ENCODE measurements at places on chromosomes 4 and X.

DNA sequence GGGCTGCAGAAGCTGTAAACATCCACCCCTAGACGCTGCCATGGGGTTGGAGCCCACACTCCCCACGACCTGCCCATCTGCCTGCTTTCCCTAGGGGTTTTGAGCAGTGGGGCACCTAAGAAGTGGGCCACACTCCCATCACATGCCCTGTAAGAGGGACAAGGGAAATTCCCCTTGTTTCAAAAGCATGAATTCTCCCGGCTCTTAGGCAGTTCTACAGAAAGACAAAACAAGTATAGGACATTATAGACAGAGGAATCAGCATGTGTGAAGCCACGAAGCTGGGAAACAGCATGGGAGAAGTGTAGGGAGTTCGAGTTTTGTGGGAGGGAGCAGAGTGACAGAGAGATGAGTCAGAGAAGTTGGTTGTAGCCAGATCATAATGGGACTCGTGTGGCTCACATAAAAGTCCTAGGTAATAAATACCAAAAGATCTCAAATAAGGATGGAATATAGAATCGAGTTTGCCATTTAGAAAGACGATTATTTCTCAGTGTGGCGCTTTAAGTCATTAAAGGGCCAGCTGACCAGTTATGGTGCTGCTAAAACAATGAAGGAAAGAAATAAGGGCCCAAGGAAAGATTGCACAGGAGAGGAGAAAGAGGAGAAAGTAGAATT is 23.9 kb downstream of the APOO start:
- DNase-seq, result no peak

DNA sequence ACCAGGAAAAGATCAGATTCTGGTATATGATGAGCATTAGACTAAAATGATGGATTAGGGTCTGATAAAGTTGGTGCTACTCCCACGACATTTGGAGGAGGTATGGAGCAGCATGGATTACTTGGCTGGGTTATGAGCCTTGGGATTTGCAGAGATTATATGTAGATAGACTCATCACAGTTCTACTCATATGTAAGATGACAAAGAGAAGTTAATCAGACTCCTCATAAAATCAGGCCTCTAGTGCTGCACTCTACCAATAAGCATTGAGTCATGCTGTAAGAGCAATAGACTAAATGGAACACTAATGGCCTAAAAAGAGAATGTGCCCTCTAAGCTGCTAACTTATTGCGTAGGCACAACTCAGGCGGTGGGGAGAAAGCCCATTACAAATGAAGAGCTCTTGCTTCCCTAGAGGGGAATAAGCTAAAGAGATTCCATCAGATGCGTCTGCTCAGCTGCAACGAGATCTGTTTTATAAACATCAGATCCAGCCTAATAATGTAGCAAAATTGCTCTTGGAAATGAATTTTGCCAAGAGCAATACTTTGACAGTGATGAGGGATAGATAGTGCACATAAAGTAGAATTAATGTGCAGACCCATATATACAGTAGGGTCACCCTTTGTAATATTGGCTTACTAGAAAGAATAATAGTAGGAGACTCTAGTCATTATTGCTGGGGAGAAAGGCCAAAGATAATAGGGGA is 17.5 kb downstream of the LIAS start:
- DNase-seq, result no peak

- DNase-seq, result no peak
Measured at GRCh38 chr4:84920617-84921016, 45.9 kb downstream of the WDFY3 start.

DNA sequence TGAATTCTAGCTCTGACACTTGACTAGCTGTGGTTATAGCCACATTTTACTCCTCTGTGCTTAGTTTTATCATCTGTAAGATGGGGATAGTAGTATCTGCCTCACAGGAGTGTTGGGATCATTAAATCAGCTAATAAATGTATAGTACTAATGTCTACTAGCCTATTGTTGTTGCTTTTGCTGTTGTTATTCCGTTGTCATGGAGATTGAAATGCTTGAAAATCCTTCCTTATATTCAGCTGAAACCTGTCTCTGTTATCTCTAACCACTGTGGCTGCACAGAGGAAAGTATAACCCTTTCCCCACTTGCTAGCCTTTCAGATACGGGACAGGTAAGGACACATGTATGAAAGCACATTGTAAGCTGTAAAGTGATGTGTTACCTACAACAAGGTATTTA is 33.9 kb downstream of the CLCN5 start:
- no peak for DNase-seq

- DNase-seq, result no peak
Measured at GRCh38 chrX:68686097-68686977, 38.9 kb downstream of the STARD8 start.

GRCh38 chr4:24583451-24584210 is 723 bp downstream of the DHX15 start:
- DNase-seq, result peak; percentile 4

DNA sequence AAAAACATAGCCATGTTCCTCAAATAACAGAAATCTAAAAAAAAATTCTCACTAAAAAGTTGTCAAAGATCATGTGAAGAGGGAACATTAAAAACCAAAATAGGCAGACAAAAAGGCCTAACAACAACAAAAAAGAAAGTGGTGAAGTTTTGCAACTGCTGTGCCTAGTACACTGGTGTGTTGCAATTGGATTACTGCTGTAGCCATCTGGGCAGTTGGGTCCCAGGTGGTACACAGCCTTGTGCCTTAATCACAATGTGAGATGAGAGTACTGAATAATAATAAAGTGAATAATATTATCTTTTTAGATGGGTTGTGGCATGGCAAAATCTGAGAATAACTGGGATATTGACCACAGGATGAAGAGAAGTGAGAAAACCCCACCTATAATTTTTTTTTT is 12.0 kb downstream of the C4orf54 start:
- DNase-seq, result no peak

GRCh38 chrX:9471571-9471985 is 6.7 kb downstream of the TBL1X start:
- DNase-seq, result no peak

DNA sequence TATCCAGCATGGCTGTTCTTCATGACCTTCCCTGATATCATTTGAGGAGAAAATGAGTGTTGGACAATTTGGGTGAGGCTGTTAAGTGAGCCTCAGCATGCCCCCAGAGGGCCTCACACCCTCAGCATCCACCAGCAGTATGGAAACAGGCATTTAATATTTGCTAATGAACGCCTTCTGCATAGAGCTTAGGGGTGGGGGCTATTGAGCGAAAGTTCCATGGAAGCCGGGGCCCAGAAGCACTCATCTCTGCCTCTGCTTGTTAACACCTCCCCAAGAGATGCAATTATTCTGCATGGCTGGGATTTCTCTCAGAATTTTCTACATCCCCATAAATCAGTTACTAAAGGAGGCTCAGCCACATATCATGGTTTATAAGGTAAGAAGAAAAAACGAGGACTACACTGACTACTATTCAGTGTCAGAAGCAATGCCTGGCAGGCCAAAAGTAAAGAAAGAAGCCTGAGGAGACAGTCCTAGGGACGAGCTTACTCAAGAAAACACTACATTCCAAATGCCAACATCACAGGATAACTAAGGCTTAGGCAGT is 100.1 kb upstream of the MAP3K15 start:
- DNase-seq, result no peak

DNA sequence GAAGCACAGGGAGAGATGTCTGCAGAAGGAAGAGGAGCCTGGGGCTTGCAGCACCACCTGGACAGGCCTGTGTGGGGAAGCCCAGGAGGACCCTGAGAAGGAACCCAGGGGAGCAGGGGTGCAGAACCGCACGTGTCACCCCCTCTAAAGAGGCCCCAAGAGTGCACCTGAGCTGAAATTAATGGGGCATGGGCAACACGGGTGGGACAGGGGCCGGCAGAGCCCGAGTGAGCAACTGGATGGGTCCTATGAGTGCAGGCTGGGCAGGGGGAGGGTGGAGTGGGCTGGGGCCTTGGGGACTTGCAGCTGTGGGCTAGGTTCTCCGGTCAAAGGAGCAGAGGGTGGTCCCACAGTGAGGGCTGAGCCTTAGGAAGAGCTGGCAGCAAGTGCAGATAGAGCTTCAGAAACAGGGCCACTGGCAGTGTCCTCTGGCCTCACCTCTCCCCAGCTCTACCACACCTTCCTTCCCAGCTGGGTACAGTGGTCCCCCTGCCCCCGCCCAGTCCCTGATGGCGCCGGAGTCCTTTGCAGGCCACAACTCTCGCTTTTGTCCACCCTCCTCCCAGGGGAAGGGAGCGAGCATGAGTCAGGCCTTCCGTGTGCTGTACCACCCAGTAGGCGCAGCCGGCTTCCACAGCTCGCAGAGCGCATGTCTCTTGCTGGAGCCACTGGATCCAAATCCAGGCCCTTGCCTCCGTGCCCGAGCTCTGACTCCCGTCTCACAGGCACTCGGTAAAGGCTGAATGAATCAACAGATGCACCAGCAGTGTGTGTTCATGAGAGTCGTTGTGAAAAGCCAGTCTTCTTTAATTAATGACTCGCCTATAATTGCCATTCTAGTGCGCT is 131.6 kb downstream of the HMX1 start:
- DNase-seq, result no peak

DNA sequence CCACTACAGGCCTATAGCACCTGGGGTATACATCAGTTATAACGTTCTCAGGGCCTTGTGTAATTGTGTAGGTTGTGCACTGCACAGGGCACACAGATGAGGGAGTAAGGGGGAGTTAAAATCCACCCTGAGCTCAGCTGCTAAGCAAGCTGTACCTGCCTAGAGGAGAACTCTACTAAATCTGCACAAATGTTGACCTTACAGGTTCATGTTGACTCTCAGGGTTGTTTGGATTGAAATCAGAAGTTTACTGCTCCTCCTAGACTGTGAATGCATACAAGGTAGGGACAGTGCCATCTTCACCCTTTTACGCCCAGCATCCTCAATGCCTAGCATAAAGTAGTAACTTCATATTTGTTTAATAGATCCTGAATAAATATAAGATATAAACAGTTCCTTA is 89.8 kb downstream of the SMARCA1 start:
- no peak for DNase-seq

DNA sequence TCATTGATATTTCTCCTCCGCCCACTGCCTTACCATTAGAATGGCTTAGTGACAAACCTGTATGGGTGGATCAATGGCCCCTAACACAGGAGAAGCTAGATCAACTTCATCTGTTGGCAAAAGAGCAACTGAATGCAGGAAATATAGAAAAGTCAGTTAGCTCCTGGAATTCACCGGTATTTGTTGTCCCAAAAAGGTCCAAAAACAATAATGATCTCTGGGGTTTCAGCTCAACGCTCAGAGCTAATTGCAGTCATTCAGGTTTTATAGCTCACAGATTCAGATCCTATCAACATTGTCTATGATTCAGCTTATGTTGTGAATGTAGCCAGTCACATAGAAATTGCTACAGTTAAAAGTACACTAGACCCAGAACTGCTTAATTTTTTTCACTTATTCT is 124.0 kb upstream of the ZCCHC13 start:
- DNase-seq, result no peak

DNA sequence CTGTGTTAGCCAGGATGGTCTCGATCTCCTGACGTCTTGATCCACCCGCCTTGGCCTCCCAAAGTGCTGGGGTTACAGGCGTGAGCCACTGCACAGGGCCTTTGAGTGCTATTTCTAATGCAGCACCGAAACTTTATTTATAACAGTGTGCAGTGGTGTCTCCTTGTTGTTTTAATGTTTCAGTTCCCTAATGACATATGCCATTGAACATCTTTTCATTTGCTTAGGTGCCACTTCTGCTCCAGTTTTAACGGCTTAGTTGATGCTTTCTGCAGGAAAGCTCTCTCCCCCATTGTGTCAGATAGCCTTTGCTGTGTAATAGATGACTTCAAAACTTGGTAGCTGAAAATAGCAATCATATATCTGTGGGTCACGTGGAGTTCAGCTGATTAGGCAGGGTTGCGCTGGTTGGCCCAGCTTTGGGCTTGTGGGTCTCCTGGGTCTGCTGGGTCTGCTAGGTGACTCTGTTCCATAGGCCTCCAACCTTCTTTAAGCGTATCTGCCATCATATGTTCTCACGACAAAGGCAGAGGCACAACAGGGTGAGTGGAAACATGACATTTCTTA is 76.4 kb upstream of the SHISA3 start:
- no peak for DNase-seq

DNA sequence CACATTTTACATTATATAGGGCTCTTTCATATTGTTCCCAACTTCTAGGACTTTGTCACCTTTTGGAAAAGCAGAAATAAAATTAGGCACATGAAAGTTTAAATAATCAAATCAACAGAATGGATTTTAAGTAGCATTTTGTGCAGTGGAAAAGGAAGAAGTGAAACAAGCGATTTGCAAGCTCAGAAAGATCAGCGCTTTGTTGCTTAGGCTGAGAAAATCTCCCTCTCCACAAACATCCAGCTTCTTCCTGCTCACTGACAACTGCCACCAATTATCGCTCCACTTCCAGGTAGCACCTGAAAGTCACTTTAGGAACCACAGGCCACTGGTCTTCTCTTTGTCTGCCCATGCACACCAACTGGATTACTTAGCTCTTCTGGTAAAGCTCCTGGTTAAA is 2.0 kb upstream of the PDK3 start:
- DNase-seq, result no peak

DNA sequence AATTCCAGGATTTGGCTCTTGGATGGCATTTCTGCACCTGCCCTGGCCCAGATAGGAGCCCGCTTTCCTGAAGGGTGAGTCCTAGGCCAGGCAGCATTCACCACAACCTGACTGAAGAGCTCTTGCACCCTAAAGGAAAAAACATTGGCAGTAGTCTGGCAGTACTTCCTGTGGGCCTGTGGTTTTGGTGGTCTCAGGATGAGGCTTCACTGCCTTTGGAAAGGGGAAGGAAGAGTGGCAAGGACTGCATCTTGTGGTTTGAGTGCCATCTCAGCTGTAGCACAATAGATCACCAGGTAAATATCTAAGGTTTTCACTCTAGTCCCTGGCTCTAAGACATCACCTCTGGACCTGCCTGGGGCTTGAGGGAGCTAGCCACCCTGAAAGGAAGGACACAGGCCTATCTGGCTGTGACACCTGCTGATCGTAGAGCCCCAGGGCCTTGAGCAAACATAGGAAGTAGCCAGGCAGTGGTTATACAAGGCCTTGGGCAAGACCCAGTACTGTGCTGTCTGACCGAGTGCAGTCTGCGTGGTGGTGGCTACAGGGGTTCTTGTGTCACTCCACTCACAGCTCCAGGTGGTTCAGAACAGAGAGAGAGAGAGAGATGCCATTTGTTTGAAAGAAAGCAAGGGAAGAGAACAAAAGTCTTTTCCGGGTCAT is 28.5 kb upstream of the PRRG1 start:
- no peak for DNase-seq

DNA sequence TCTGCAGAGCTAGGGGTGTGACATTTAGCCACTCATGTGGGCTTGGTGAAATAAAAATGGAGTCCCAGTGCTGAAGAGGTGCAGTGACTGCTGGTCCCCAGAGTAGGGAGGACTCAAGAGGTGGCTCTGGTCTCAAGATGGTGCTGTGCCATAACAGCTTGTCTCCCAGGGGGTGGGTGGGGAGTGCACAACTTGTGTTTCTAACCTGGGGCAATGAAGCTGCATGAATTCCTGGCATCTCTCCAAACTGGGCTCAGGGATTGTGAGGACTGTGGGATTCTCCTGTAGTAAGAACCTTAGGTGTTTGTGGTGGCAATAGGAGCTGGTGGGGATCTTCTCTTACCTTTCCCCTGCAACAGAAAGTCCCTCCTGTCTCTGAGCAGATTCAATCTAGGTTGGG is 278.9 kb upstream of the SFRP2 start:
- no peak for DNase-seq

GRCh38 chrX:102606115-102606514 is 6.8 kb downstream of the ARMCX5 start:
- DNase-seq, result no peak

- DNase-seq, result no peak
Measured at GRCh38 chrX:68938244-68939004, 109.6 kb downstream of the EFNB1 start.

Data from amniotic stem cell (primary cell).